ENCODE measurements at places on chromosomes 7 and 10. TPM values are rescaled to one million over a fixed set of nuclear protein-coding genes. Genes with fewer than 3 reads are reported as not detected.
A peak's percentile ranks its signal among the peaks of the same experiment; 100 is the strongest.

The SPDYE5 gene
- 0.35 TPM for total RNA-seq

DNA sequence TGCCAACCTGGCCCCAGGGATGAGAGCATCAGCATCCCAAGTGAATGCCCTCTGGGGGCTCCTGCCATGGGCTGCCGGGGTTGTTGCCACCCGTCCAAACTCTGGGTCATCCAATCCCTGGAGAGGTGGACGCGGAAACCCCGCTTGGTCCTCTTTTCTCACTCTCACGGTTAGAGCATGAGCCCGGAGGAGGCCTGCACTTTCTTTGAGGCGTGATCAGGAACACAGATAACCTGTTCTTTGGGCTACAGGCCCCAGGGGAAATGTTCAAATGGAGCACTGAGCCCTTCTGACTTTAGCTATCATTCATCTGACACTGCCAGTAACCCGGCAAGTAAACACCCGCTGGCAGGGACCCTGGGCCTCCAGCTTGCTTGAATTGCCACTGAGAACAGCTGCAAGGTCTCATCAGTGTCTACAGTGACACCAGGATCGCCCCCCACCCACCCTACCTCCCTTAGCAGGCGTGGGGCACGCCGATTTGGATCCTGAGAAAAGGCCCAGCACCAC lies 29.4 kb upstream of the SLF2 start:
- DNase-seq = no peak

The ACSL5 gene
- total RNA-seq = 11.8 TPM

DNA sequence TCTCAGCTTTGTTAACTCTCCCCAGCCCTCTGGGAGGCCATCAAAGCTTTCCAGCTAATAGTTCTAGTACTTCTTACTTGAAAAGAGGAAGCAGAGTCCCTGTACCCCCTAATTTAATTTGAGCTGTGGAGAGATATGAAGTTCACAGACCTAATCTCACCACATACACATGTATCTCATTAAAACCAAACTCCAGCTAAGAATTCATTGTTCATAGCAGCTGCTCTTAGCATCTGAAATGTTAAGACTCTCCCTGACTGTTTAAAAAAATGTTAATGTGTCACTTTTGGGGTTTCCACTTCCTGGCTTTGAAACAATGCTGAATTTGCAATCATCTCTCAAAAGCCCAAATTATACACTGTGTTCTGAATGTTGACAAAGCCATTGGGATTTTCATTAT lies 16.2 kb upstream of the MRC1 start:
- no peak for DNase-seq

GRCh38 chr7:142537760-142538159 lies 211.5 kb upstream of the PRSS1 start:
- peak; percentile 35 for DNase-seq

- DNase-seq = no peak
These were observed 49.4 kb downstream of the DNAJC1 start for GRCh38 chr10:21954132-21954531.

GRCh38 chr7:48209004-48209600 lies 37.8 kb downstream of the ABCA13 start:
- no peak for DNase-seq

The CCDC7 gene
- 3.5 TPM for total RNA-seq

- DNase-seq = no peak
These were observed 8.9 kb downstream of the TMEM176B start for GRCh38 chr7:150791304-150791703.

The TUBAL3 gene
- total RNA-seq = 1.7 TPM

The GATA3 gene
- total RNA-seq = 0.52 TPM

- no peak for DNase-seq
These were observed 177.6 kb upstream of the SLC25A13 start for GRCh38 chr7:96499532-96499931.

GRCh38 chr7:129774871-129775694 lies 163.6 kb downstream of the NRF1 start:
- DNase-seq = no peak

- DNase-seq = no peak
These were observed 72.4 kb upstream of the LRRC4 start for GRCh38 chr7:128103498-128104107.

The TEX47 gene
- total RNA-seq = not detected

DNA sequence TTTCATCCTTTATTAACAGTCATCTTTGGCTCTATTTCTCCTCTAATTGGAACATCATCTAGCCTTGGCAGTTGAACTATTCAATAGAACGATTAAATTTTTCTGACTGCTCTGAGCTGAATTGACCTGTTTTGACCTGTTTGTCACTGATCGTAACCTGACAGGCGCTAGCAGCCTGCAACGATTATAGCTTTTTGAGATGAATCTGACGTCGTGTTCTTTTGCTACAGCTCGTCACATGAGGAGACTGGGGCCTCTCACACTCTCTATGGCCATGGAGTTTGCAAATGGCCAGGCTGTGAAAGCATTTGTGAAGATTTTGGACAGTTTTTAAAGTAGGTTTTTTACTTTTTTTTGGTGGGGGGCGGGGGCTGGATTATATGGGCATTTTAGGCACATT lies 229.8 kb downstream of the FOXP2 start:
- no peak for DNase-seq

- DNase-seq = no peak
These were observed 621.0 kb downstream of the PARD3 start for GRCh38 chr10:34193931-34194626.

GRCh38 chr7:90726623-90727022 lies 130.5 kb downstream of the CDK14 start:
- DNase-seq = peak; percentile 30

DNA sequence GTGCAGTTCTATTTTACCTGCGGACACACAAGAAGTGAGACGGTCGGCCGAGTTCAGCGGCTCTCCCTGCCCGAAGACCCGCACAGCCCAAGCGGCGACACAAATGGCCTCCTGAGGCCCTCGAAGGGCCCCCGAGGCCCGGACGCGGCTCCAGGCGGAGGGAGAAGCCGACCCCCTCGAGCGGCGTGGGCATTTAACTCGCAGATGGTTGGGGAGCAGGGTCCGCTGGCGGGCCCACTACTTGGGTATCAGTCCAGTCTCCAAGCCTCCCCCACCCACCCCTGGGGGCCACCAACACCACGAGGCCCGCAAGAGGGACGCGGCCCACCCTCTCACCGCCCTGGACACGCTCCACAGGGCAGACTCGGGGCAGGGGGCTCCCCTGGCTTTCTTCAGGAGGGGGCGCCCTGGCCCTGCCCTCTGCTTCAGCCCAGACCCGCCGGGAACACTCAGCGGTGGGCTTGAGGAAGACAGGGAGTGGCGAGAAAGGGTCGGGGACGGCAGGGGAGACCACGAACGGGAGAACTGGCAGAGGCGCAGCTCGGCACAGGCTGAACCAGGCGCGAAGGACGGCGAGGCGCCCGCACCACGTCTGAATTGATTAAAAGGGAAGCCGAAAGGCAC lies 1.7 kb downstream of the IGF2BP3 start:
- no peak for DNase-seq

DNA sequence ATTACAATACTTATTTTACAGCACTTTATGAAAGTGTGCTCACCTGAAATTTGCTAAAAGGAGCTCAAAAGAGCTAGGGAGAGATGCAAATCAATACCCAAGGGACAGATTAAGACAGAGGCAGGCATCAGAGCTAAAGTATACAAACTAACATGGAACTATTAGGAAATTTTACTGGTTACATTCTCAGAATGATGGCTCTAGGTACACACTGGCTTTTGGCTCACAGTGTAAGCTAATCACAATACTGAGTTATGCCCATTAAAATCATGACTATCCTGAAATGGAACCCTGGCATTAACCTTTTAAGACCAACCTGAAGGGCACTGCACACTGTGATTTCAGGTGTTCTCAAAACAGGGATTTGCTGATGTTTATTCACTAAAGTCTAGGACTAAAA lies 98.1 kb downstream of the NT5C2 start:
- no peak for DNase-seq

DNA sequence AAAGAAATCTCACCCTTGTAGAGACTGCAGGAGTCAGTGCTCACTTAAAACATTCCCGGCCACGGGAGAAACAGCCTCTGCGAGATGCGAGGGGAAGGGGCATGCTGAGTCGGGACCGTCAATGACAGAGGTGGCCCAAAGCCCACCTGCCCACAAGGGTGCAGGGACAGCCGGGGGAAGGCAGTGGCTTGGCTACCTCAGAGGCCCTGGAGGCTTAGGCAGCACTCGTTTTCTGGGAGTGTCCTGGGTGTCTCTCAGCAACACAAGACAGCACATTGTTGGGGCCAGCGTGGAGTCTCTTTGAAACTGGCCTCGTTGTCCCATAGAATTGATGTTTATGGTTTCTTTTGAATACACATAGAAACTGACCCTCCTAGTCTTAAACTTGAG lies 25.6 kb upstream of the SYCE1 start:
- DNase-seq = no peak

GRCh38 chr7:5303591-5304505 lies 21.1 kb downstream of the SLC29A4 start:
- DNase-seq = no peak

GRCh38 chr10:62805231-62806099 lies 945 bp downstream of the ADO start:
- peak; percentile 34 for DNase-seq

- peak; percentile 95 for DNase-seq
These were observed 34.0 kb upstream of the DGKB start for GRCh38 chr7:14936554-14936953.

The COBL gene
- 1.4 TPM for total RNA-seq

The COL26A1 gene
- total RNA-seq = not detected

GRCh38 chr7:158881731-158882130 lies 25.4 kb downstream of the DYNC2I1 start:
- DNase-seq = no peak

- DNase-seq = no peak
These were observed 18.5 kb upstream of the FAM133B start for GRCh38 chr7:92608380-92609322.

The JAKMIP3 gene
- total RNA-seq = not detected

DNA sequence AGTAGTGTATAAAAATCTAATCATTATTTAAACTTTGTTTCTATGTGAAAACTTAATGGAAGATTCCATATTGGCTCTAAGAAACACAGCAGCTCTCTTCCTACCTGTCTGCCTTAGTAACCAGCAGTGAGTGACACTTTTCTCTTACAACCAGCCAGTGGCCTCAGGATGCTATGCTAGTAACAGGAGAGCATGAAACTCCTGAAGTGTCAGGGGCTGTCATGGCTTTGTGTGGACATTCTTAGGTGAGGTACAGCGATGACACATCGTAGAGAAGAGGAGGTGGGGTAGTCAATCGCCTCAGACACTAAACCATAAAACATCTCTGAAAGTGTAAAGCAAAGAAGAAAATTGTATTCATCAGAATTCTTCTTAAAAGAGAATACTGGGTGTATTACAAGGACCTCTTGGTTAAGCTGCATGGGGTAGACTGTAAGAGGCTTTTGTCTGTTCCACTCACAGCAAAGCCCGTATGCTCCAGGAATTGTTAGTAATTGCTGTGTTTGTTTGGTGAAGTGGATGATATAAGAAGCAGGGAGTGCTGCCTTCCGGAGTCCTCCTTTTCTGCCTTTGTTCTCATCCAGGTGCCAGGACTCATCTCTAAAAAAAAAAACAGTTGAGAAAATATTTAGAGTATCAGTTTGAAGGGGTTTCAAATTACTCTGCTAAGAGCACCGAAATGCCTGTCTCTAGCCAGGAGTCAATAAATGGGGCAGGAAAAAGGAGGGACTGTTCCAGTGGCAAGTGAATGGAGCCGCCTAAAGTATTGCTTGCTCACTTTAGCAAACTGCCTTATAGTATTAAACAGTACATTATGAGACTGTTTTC lies 518.8 kb downstream of the CNTNAP2 start:
- DNase-seq = no peak

GRCh38 chr7:41711283-41712064 lies 8.6 kb upstream of the INHBA start:
- DNase-seq = no peak

DNA sequence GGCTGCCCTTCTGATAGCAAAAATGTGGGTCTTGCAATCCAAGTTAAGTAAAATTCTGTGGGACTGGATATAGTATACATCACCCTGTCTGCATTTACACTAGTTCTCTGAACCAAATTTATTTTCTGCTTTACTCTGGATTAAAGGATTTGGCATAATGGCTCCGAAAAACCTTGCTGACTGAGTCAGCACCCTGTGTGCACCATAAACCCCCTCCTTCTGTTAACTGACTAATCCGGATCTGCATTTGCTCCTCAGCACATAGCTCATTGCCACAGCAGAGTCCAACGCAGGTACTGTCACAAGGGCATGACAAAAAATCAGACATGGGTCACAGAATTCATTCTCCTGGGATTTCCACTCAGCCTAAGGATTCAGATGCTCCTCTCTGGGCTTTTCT lies 1.3 kb downstream of the OR2A5 start:
- no peak for DNase-seq

The LRGUK gene
- 0.94 TPM for total RNA-seq

The SH2D4B gene
- total RNA-seq = not detected

The ZNF394 gene
- total RNA-seq = 36.8 TPM

The PPP1R3A gene
- total RNA-seq = not detected

- DNase-seq = no peak
These were observed 81.1 kb downstream of the SVIL start for GRCh38 chr10:29553544-29554250.

DNA sequence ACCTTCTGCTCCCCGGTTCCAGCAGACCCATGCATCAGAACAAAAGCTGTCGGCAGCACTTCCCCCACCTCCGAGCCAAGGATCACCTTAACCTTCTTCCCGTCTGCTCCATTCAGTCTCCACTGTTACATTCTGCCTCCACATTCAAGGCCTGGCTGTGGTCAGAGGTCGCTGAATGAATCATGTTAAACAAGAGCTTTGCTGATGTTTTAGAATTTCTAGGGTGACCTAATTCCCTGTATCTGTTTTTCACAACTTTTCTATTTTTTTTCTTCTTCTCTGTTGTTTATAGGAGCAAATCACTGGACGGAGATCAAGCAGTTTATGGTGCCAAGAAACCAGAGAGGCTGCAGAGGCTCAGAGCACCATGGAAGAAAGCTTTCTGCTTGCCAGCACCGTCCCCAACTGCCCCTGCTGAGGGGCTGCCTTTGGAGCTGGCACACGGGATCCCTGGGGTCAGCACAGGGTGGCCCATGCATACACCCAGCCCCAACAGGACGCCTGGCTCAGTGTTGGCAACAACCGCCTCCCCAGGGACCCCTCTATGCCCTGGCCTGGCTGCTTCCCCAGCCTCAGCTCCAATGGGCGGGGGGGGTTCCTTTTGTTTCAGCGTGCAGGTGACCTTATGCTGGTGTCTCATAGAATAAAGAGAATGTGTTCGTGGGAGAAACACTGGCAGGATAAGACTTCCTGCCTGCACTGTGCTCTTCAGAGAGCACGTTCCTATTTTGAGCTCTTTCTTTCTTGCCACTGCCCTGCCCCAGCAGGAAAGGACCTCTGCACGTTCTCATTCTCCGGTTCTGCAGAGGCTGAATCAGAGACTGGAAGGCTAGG lies 182.7 kb upstream of the LYZL2 start:
- peak; percentile 87 for DNase-seq

DNA sequence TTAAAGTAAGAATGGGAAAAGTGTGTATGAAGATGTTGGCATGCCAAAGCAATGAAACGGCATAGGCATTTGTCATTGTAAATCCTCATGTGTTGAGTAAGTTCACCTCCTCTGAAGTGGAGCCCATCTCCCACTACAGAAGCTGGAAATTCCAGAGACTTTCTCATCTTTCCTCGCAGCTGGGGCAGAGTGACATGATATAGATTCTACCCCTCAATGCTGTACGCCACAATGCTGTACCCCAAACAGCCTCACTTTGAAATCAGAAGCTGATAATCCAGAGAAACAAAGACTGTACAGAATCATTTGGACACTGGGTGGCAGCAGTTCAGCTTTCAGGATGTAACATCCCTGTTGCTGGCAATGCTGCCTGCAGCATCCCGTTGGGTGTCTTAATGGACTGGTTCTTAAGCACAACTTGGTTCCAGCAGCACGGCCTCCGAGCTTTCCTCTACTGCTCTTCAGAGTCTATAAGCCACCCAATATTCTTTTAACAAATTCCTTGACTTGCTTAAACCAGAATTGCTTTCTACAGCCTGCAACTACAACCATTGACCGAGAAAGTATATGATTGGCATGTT lies 18.8 kb downstream of the ZC3HAV1L start:
- DNase-seq = peak; percentile 67

The NAT16 gene
- total RNA-seq = not detected

Data from renal cortical epithelial cell (primary cell).